ENCODE measurements at places on chromosomes 12 and 14.
A peak's percentile ranks its signal among the peaks of the same experiment; 100 is the strongest.

DNA sequence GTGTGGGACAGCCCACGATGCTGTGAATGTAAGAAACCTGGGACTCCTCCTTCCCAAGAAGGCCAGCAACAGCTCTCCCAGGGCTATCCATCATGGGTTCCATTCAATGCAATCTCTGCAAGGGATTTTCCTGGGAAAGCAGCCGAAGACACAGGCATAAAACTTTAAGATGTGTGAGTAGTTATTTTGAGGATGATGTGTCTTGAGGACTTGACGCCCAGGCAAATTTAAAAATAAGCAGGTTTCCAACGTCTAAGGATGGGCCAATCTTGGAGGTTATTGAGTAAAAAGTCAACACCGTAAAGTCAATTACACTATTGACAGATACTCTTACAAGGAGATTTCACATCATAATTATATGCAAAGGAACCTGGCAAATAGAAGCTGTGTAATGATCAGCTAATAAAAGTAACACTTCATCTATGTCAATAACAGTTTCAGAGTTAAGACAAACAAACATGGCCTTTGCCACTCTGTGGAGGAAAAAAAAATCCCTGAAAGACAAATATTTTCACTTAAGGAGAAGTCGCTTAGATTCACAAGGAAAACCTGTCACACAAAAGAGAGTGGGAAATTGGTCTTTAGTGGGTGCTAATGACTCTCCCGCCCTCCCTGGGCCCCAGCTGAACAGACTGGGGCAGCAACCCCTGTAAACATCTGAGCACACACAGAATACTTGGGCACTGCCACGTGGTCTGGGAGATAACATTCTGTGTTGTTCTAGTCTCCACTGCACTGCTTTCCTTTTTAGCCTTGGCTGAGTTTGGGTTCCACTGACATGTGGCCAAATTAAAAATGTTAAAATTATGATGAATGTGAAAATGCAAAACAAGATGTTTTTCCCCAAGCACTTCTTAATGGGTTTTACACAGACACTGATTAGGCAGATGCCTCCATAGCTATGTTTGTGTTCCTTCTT, 240.9 kb downstream of the FOXN3 start:
- DNase-seq, result no peak

- DNase-seq, result no peak
Observed at GRCh38 chr12:6235906-6236640, 35.9 kb downstream of the CD9 start.

DNA sequence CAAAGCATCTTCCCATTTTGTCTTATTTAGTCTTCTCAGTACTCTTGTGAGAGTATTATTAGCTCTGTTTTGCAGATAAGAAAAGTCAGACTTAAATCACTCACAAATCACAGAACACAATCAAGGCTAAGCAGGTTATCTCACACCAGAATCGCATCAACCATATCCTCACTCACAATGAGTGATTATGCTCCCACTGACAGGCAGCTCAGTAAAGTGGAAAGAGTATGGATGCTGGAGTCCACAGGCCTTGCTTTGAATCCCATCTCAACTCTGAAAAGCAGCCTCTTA, 43.1 kb downstream of the TTC7B start:
- DNase-seq, result no peak

DNA sequence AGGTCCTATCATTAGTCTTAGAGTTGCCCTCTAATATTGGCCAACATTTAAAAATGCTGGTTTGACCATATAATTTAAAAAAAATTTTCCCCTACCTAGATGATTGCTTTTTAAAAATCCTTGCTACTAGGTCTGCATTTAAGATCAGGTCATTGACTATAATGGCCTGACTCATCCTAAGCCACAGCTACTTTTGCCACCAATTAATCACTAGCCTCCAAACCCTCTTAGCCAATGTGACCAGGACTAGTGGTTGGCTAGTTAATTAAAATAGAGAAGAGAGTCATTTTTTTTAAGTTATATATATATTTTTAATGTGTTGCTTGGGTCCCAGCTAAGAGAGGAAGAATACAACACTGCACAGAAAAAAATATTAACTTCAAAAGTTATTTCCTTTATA, 57.5 kb downstream of the SOS2 start:
- no peak for DNase-seq

- no peak for DNase-seq
Observed at GRCh38 chr12:26791301-26791791, 41.6 kb downstream of the ITPR2 start.

GRCh38 chr12:90299666-90300065, 591.0 kb upstream of the ATP2B1 start:
- no peak for DNase-seq

DNA sequence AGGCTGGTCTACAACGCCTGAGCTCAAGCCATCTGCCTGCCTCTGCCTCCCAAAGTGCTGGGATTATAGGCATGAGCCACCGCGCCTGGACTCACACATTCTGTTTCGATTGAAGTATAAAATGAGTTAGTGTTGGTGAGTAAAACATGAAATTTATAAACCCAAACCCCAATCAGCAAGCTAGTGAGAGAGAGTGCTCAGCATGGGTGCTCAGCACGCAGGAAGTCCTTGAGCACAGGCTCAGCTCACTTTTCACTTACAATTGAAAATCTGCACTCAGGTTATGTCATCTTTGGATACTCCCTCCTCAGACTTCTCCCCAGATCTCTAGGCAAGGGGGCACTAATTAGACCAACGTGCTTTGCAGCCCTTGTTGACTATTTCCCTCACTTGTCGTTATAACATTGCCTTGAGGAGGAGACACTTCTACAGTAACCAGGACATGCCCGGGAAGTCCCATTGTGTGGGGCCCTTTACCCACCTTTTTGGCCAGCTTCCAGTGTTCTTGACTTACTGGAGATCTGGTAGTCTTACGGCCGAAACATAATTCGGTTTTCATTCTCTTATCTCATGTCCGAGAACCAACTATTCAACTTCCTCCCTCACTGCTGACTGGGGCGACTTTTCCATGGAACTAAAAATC, 68.5 kb upstream of the AMN1 start:
- DNase-seq, result peak; percentile 40

GRCh38 chr12:120397824-120398540, 29.0 kb upstream of the MSI1 start:
- DNase-seq, result no peak

DNA sequence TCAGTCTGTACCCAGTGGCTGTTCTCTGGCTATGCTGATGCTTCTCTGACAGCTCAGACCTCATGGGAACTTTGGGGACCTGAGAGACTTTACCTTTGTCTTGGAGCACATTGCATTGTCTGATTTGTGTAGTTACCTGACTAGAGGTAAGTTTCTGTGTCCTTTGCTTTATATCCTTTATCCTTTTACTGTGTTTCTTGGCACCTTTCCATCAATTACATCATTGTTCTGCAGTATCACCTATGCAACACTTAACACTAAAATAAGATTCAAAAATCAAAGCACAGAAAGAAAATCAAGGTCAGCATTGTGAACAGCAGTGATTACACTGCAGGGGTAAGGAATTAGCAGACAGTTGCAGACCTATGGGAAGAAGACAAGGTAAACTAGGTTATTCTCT, 43.8 kb downstream of the SLC35F4 start:
- no peak for DNase-seq

DNA sequence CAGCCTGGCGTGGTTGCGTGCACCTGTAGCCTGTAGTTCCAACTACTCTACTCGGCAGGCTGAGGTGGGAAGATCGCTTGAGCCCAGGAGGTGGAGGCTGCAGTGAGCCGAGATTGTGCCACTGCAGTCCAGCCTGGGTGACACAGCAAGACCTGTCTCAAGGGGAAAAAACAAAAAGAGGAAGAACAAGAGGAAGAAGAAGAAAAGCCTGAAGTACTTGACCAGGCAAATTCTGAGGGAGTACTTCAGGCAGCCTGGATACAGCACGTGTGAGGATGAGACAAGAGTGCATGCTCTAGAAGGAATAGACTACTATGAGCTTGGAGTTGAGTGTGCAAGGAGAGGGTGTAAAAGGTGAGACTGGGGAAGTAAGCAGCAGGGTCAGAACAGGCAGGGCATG, 1.8 kb downstream of the GDF3 start:
- DNase-seq, result no peak

DNA sequence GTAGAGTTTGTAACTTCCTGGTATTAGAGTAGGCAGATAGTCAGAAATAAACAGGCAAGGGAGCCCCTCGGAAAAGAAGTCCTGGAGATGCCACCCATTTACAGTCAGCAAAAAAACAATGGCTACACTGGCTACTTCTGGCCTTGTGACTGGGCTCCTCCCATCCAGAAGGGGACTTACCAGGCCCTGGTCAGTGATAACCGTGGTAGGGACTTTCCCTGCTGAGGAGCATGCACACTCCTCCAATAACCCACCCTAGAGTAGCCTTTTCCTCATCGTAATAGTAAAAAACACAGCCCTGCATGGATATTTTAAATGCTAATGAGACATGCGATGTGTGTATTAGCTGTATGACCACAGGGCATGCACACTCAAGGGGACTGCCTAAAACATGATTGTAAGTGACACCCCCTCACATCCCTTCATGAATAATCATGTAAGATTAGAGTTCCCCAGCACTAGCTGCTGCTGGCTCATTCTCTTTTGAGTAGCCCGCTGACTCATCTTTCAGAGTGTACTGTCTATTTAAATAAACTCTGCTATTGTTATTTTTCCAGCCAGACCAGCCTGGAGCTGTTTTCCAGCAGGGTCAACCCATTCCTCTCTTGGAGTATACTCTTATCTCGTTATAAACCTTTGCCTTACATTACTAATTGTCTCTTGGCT, 413.8 kb upstream of the TMTC1 start:
- no peak for DNase-seq

GRCh38 chr14:58705066-58705465, 67.3 kb downstream of the DACT1 start:
- no peak for DNase-seq

DNA sequence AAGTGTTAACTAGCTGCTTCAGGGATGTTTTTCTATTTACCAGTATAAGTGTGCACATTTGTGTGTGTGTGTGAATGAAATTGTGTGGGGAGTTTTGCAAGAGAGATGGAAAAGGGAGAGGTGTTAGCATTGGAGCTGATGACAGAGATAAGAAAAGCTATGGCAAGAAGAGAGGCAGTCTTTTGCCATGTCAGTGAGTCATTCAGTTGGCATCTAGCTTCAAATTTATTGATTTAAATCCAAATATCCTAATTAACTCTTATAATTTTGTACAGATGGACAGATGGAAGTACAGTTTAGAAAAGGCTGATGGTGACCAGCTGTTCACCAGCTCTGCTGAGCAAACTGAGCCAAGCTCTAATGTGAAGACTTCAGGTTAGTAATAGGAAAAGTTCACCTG, 3.3 kb upstream of the BHLHE41 start:
- DNase-seq, result no peak

DNA sequence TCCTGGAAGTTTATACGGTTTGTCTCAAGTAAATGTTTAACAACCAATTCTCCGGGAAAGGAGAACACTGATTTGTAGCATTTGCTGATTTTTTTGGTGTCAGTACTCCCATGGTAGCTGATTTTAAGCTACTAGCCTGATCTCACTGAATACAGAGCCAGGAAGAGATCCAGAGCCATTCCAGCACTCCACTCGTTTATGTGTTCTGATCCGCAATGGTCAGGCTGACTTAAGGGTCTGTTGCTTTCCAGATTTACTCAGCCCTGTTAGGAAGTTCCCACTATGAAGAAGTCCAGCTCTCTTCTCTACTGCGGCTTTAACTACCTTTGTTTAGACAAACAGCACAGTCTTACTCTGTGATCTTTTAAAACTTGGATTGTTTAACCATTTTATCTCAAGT, 38.0 kb upstream of the NID2 start:
- DNase-seq, result no peak

DNA sequence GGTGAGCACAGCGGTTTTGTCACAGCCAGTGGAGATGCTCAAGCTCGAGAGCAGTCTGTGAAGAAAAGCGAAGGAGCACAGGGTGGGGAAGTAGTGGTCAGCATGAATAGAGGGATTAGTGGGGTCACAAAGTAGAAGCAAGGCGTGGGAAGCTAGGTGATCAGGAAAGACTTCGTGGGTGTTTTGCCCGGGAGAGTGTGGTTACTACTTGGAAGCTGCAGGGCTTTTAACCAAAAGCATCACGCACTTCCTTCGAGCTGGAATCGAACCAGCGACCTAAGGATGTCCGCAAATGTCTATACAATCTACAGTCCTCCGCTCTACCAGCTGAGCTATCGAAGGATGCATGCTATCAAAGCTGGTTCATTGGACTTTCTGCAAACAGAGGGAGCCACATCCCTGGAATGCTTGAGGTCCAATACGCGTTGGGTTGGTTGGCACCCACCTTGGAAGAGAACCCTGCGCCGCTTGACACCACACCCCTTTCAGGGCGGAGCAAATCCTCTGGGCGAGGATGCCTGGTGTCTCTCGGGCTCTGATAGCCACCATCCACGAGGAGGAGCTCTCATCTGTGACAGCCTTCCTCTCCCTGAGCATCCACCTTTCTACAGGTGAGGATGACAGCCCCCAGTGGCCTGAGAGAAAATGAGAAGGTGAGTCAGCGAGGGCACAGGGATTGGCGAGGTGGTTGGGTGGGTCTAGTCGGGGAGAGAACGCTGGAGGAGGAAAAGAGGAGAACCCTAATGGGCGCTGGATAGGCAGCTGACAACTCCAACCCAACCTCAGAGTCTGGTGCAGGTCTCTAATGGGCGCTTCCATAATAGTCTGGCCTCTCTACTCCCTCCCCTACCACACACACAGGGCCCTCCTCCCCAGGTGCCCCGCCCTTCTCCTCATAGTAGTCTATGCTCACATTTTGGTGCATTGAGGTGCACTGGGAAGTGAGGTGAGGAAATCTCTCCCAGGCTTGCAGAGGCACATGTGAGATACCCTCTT, 16.0 kb upstream of the OR6S1 start:
- no peak for DNase-seq

DNA sequence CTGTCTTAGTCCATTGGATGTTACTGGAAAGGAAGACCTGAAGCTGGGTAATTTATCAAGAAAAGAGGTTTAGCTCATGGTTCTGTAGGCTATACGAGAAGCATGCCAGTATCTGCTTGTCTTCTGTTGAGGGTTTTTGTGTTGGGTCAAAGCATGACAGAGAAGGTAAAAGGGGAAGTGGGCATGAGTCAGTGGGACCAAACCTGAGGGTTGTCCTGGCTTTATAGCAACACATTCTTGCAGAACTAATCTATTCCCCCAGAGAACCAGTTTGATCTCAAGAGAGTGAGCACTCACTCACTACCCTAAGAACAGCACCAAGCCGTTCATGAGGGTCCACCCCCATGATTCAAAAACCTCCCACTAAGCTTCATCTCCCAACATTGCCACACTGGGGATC, 19.0 kb upstream of the KRAS start:
- no peak for DNase-seq

- no peak for DNase-seq
Observed at GRCh38 chr12:70605976-70606375, 31.3 kb downstream of the PTPRB start.

- no peak for DNase-seq
Observed at GRCh38 chr12:96878704-96879103, 28.4 kb upstream of the NEDD1 start.

- DNase-seq, result no peak
Observed at GRCh38 chr12:43131301-43131700, 420.7 kb downstream of the ADAMTS20 start.

DNA sequence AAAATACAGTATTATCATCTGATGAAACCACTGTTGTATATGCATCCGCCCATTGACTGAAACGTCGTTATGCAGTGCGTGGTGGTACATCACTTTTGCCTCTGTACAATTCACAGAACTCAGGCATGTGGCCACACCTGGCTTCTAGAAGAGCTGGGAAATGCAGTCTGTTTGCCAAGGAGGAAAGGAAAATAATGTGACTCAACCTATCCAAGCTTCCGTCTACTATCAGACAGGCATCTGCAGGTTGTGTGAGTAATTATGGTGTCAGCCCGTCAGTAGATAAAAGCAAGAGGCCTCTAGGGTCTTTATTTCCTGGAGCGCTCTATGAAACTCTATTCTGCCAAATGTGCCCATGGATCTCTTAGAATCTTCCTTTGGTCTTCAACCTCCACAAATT, 111.6 kb downstream of the BBS10 start:
- no peak for DNase-seq

Data from CD8-positive, alpha-beta memory T cell (primary cell).